ENCODE measurements at places on chromosomes 12 and 14.

DNA sequence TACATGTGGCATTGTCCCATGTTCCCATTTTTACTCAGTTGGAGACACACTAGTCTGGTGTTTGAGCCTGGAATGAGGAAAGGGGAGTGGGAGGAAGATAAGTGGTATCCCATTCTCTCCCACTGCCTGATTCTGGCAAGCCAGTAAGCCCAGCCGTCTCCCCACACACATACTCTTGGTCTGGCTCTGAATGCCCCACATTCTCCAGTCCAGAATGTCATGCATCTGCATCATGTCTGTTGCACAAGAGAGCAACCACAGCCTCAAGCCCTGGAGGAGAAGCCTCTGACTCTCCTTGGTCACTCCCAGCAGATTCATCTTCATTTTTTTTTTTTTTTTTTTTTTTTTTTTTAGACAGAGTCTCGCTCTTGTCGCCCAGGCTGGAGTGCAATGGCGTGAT is 48.0 kb downstream of the DRAM1 start:
- peak; percentile 98 for DNase-seq

DNA sequence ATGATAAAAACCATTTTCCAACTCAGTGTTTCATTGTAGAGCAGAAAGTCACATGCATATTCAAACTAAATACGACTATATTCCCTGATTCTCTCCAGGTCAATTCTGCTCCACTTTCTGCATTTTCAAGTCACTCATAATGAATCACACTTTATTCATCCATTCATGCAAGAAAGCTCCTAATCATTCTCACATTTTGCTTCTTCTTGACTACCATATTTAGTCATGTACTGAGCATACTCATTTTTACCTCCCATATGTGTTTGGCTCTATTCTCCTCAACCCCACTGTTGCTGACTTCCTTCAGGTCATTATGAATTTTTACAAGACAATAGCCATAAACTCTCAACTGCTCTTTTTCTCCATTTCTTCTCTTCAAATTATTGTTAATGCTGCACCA is 43.4 kb upstream of the PIK3C2G start:
- DNase-seq: peak; percentile 20

DNA sequence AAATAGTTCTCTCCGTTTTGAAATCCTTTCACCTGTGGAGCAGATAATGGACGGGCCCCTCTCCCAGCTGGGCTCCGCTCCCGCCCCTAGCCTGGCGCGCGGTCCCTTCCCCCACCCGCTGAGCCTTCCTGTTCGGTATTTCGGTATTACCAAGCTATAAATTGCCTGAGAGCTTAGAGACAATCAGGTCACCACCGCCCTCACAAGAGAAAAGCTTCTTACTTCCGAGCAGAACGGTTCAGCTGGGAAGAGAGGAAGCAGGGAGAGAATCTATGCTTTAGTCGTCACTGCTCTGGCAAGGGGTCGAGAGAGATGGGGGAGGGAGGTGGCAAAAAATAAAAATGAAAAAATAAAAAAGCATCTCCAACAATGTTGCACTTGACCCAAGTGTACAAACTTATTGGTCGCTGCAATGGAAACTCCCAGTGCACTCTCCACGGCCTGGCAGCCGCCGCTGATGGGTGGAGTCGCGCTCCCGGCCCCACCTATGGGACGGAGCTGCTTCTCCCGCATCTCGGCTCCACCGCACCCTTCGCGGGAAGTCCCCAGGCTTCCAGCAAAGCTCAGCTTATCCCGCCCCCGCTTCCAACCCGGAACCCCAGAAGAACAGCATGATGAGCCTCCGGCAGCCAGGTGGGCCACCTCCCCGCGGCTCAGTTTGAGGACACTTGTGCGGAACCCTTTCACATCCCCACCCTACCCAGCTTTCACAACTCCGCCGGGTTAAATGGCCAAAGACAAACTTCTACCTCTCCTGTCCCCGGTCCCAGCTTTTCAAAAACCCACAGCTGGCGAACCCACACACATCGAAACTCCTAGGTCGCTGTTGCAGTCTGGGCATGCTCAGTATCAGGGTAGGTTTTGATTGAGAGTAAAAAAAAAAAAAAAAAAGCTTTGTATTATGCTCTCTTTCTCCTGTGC is 832 bp upstream of the SYT1 start:
- DNase-seq: peak; percentile 80

- peak; percentile 40 for DNase-seq
Observed at GRCh38 chr12:73308747-73309146, 1036.6 kb downstream of the TRHDE start.

DNA sequence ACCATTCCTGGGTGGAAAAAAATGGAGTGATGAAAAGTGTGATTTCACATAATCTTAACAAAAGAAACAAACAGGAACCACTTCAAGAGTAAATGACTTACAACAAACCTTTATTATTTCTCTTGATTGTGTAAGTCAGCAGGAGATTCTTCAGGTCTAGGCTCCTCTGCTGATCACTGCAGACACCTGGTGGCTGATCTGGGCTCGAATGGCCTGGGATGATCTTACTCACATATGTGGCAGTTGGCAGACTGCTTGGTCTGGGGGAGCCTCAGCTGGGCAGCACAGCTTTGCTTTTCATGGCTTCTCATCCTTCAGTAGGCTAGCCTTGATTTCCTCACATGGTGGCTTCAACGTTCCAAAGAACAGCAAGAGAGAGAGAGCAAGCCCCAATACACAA is 215.4 kb upstream of the PRICKLE1 start:
- DNase-seq: no peak

DNA sequence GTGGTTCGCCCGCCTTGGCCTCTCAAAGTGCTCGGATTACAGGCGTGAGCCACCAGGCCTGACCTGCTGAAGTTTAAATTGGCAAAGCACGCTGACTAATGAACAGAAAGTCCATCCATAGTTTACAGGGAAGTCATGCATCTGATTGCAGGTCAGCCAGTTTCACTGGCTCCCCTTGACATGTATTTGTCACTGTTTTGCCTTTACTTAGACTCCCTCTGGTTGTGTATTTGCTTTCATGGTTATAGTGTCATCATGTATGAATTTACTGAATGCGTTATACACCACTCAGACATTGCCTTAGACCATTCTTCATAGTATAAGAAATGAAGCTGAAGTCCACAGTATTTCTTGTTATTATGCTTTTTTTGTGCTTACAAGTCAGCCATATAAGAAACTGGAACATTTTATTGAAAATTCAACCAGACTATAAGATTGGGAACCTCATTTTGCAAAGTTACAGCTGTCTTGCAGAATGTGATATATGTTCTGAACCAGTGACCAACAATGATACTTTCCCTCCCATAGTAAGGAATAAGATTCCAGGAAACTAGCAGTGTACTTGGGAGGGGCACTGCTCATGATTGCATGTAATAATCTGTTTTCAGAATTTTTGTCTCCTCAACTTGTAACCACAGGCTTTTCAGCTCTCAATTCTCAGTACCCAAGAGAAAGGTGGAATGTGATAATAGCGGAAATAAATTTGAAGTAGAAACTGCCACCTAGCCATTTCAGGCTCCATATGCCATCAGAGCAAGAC is 51.9 kb upstream of the ATF7IP start:
- no peak for DNase-seq

GRCh38 chr14:33369972-33370371 is 431.3 kb downstream of the NPAS3 start:
- DNase-seq: no peak

DNA sequence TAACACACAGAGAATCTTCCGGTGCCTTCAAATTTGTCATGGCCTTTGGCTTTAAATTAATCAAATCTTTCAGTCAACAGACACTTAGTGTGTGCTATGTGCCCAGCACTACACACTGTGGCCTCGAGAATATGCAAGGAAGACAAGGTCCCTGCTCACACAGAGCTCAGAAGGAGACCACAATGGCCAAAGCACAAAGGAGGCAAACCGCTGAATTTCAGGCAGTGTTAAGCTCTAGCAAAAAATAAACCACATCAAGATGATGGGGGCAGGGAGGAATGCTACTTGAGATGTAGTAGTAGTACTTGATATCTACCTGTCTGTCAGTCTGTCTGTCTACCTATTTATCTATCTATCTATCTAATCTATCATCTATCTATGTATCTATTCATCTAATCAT is 227.9 kb downstream of the TMEM132D start:
- DNase-seq: no peak

- no peak for DNase-seq
Observed at GRCh38 chr14:97644365-97644764, 847.2 kb downstream of the VRK1 start.

GRCh38 chr12:50441763-50442162 is 41.1 kb downstream of the LARP4 start:
- DNase-seq: no peak

- DNase-seq: no peak
Observed at GRCh38 chr12:117365049-117365616, 3.7 kb upstream of the NOS1 start.

DNA sequence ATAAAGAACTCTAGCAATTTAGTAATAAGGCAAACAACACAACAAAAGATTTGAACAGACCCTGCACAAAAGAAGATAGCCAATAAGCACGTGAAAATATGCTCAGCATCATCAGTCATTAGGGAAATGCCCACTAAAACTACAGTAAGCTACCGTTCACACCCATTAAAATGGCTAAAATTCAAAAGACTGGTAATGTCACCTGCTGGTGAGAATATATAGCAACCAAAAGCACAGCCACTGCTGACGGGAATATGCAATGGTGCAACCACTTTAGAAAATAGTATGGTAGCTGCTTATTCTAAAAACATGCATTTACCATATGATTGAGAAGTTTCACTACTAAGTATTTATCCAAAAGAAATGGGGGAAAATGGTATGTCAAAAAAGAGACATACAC is 74.9 kb downstream of the DPF3 start:
- DNase-seq: no peak

DNA sequence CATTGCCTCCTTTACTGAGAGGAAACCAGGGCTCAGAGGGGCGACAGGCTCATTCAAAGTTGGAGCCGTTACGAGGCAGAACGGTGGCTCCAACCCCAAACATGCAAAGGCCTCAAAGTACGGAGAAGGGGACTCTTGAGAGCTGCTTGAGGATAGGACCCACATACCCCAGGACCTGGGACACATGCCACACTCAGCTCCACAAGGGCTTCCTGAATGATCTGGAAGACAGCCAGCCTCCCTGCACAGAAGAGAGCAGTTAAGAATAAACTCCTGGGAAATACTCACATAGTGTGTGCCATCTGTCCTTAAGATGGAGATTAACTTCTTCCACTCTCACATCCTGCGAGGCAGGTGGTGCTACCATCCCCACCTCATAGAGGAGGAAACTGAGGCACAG is 26.6 kb upstream of the NXPH4 start:
- DNase-seq: no peak

DNA sequence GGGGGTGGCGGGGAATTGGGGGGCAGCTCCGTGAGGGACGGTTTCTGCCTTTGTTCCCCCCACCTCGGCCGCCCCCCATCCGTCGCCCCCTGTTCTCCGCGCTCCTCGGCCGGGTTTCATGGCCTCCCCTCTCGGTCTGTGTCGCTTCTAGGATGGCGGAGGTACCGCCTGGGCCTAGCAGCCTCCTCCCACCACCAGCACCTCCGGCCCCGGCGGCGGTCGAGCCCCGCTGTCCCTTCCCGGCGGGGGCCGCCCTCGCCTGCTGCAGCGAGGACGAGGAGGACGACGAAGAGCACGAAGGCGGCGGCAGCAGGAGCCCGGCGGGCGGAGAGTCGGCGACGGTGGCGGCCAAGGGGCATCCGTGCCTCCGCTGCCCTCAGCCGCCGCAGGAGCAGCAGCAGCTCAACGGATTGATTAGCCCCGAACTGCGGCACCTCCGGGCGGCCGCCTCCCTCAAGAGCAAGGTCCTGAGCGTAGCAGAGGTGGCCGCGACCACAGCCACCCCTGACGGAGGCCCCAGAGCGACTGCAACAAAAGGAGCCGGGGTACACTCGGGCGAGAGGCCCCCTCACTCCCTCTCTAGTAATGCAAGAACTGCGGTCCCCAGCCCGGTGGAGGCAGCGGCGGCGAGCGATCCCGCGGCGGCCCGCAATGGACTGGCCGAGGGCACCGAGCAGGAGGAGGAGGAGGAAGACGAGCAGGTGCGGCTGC is 575 bp downstream of the NAA30 start:
- DNase-seq: peak; percentile 50

DNA sequence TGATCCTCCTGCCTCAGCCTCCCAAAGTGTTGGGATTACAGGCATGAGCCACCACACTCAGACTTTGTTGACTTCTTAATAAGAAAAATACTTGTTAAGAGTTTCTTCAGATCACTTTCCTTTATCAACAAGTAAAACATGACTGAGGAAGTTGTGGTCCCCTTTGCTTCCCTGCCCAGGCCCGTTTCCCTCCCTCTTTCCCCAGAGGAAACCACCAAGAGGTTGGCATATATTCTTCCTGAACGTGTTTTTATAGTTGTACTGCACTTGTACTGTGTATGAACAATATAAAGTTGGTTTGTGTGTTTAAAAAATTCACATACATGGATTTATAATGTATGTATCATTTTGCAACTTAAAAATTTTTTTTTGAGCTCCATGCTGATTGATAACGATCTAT is 28.4 kb downstream of the PTPN11 start:
- DNase-seq: no peak

DNA sequence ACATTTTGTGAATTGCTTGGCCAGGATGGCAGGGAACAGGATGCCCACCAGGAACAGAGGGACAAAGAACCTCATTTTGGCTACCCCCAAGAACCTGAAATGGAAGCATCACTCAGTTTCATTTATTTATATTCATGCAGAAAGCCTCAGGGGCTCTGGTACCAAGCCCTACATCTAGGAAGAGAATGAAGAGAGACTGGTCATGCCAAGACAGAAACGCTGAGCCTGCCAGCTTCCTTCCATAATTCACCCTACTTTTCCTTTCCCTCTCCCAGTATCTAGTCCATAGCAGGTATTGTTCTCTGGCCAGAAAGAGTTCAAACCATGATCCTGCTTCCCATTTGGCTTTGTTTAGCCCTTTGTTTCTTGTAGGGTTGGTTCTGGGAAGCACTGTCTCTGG is at the start of gene LALBA:
LALBA (minus strand) TSS at position 101 of the 400 bp plus-strand sequence; CDS start at position 75, 26 bp downstream.
- no peak for DNase-seq
